ENCODE measurements at places on chromosomes 1 and 21.

DNA sequence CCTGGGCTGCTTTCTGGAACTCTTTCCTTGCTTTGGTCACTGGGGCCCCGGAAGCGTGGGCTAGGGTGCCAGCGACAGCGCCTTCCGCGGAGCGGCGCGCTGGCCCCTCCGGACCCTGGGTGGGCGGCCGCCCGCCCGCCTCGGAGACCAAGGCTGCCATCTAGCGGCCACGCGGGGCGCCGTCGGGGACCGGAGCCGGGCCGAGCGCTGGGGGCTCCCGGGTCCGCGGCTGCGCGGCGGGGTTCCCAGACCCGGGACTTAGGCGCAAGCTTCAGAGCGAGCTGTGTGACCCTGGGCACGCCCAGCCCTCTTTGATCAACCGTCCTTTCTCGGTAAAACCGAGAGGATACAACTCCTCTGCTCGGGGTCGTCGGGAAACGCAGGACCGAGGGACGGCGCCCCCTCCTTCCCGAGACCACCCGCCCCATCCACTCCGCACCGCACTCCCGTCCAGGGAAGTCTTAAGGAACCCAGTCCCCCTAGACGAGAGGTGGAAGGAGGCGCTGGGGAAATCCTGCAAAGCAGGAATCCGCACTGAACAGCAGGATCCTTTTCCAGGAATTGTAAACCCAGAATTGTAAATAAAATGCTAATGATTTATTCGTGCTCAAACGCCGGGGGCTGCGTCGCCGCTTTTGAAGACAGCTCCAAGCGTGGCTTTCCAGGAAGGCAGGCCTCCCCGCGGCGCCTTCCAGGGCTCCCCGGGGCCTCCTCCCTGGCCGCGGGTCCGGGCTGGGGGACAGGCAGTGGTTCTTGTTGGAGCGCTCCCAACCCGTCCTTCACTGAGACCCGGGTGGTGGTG, 41.2 kb downstream of the RRAGC start:
- no peak for DNase-seq

GRCh38 chr1:24237750-24238395, 50.8 kb upstream of the IFNLR1 start:
- DNase-seq, result no peak

DNA sequence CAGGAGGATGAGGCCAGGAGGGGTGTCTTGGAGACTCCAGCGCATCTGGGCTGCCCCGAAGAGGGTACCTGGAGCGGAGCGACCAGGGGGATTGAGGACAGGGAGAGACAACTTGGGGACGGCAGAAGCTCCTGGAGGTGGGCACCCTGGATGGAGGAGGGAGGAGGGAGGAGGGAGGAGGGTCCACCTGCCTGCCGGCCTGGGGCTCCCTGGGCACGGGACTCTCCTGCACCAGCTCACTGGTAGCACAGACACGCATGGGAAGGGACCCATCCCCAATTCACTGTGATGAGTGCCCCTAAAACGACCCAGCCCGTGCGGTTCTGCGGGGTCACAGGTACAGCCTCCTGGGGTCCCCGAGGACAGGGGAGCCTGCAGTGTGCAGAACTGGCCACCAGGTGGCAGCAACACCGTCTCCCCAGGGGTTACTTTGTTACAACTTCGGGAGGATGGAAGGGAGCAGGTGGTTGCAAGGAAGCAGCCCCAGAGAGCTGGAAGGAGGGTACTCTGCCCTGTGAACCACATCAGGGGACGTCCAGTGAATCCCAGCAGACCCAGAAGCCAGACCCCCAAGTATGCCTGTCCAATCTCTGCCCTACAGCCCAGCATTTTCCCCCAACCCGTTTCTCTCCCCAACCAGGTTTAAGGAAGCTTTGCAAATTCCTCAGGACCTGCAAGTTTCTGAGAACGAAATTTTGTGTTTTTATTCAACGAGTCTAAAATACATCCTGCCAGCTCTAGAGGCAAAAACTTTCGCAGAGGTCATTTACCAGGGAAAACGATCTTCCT, 482.4 kb downstream of the NPHP4 start:
- peak; percentile 51 for DNase-seq

GRCh38 chr1:157992031-157992832, 1.2 kb upstream of the KIRREL1 start:
- DNase-seq, result no peak

DNA sequence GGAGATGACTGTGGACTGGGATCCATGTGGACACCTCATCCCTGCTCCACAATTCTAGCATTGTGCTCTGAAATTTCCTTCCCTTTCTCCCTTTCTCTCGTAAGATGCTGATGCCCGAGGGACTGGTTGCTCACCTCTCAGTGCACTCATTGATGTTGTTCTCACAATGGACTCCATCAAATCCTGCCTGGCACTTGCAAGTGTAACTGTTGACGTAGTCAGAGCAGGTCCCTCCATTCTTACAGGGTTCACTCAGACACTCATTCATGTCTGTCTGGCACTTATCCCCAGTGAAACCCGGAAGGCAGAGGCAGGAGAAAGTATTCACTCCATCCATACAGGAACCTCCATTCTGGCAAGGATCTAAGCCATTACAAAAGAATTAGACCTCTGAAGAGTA, 45.1 kb upstream of the ADAM30 start:
- no peak for DNase-seq

DNA sequence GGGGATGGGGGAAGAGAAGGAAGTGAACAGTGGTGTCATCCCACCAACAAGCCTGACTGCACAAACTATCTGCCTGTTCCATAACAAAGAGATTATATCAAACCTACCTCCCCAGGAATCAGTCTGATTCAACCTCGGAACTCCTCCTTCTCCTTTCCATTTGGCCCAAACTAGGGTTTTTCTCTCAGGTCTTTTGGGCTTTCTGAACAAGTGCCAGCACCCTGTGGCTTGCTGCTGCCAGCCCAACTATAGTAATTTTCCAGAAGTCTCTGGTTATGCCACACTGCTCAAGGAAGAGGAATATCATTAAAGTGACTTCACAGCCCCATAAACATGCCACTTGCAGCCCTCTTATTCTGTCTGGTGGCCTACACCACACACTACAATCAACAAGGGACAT, 70.5 kb downstream of the RGS7 start:
- DNase-seq, result no peak

DNA sequence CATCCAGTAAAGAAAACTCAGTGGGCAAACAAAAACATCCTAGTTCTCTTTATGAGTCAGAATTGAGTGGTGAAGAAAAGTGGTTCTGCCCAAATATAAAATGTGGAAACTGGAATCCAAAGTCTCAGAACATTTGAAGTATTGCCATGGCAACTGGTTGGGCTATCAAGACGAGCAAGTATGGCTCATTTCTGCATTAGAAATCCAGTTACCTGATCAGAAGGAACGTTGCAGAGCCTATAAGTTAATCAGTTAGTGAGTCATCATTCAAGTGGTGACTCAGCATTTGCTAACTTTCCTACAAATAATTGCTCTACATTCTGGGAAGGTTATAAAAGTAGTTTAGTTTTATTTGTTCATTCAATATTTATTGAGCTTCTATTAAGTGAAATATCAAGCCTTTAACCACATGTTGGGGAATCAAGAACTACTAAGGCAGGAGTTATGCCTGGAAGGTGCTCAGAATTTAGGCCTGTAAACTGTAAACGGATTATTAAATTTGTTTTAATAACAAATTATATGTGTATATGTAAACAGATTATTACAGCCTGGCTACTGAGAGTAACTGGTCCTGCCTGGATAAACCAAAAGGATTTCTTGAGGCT, 104.3 kb downstream of the PAPPA2 start:
- no peak for DNase-seq

- peak; percentile 92 for DNase-seq
These were observed 2.6 kb upstream of the ZBTB18 start for GRCh38 chr1:244048256-244049161.

- no peak for DNase-seq
These were observed 17.8 kb downstream of the CCDC30 start for GRCh38 chr1:42480921-42481320.

GRCh38 chr21:40575976-40576375, 271.0 kb downstream of the DSCAM start:
- no peak for DNase-seq
